H9 (cell line): ENCODE measurements at places on chromosomes 5 and 9. TPM values are rescaled to one million over a fixed set of nuclear protein-coding genes. Genes with fewer than 3 reads are reported as not detected.

The SPATA31A6 gene
- total RNA-seq, result 0.15 and 0.61 TPM in 2 replicates

The HAPLN1 gene
- total RNA-seq, result 0.22 and 0.72 TPM in 2 replicates

The ALDH1B1 gene
- 49.6 and 51.5 TPM in 2 replicates for total RNA-seq

The PITX1 gene
- total RNA-seq, result not detected in 2 replicates

The OCLN gene
- total RNA-seq, result 105 and 109 TPM in 2 replicates

The PIP5KL1 gene
- total RNA-seq, result 9.0 and 11.6 TPM in 2 replicates

The RNF224 gene
- 0.15 and 0.20 TPM in 2 replicates for total RNA-seq

The SV2C gene
- 0.02 and 0.09 TPM in 2 replicates for total RNA-seq

The PHYHD1 gene
- 18.0 and 22.2 TPM in 2 replicates for total RNA-seq

The HTR1A gene
- total RNA-seq, result 0.55 and 0.79 TPM in 2 replicates

The BAAT gene
- total RNA-seq, result 0.09 and 0.15 TPM in 2 replicates

The CERT1 gene
- total RNA-seq, result 48.1 and 50.2 TPM in 2 replicates

The HMGCS1 gene
- 144 and 147 TPM in 2 replicates for total RNA-seq

The GTF3C4 gene
- 42.5 and 43.6 TPM in 2 replicates for total RNA-seq

The SPATA31E1 gene
- 0.07 and 0.09 TPM in 2 replicates for total RNA-seq
